ENCODE measurements at places on chromosomes 4 and X. TPM values are rescaled to one million over a fixed set of nuclear protein-coding genes. Genes with fewer than 3 reads are reported as not detected.
A peak's percentile ranks its signal among the peaks of the same experiment; 100 is the strongest.

DNA sequence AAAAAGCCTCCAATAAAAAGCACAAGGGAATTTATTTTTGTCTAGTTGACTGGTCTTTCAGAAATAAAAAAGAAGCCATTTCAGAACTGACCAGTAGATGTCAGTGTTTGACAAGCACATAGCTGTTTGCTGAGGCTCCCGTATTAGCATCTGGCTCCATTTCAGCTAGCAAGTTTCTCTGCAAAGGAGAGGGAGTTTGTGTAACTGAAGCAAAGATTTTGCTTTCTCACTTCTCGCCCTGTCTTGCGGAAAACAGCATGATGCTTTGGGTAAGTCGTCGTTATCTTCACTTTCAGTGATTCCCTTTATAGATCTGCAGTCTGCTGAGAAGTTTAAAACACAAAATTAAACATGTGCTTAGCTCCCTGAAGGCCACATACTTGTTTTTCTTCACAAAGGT is 85.5 kb downstream of the CT47B1 start:
- peak; percentile 81 for DNase-seq

The PCDH7 gene
- total RNA-seq, result 0.28 TPM

GRCh38 chr4:20256381-20256881 is 4.7 kb downstream of the SLIT2 start:
- DNase-seq, result no peak

The BRCC3 gene
- 28.9 TPM for total RNA-seq

- DNase-seq, result peak; percentile 47
These were observed 39.2 kb upstream of the ASMTL start for GRCh38 chrX:1491851-1492349.

DNA sequence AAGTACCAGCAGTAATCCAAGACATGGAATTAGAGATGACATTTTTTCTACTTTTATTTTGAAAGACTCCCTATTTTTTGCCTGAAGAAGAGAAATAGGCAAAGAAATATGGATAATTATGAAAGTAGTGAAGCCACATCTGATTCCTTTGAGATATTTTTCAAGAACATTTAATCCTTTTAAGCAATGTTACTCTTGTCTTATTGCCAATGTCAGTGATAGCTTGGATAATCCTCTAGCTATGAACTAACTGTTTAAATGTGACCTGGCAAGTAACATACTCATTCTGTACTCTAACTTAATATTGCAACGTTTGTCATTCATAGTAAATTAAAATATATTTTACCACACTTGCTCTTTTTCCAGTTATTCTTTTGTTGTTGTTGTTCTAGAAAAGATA is 181.3 kb downstream of the VEGFC start:
- no peak for DNase-seq

The EGF gene
- under 0.01 TPM for total RNA-seq

DNA sequence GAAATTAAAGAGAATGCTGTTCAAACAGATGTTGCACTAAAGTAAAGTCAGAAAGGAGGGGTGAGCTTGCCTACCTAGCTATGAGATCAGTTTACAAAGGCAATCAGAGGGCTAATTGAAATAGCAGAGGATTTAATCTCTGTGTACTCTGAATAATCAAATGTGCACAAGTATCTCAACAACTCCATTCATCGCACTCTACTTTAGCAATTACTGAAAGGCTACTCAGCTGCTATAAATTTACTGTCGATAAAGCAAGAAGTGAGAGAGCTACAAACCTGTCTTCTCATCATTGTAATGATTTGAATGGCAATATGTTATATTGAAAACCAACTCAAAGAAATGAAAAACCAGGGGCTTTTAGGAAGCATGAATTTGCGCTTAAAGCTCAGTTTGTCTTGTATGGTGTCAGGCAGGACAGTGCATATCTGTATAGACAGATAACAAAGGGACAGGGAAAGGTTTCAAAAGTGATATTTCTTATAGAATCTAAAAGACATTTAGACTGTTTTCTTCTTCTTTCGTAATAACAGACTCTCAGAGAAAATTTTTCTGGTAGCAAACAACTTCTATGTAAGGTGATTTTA is 34.8 kb downstream of the GC start:
- DNase-seq, result no peak

DNA sequence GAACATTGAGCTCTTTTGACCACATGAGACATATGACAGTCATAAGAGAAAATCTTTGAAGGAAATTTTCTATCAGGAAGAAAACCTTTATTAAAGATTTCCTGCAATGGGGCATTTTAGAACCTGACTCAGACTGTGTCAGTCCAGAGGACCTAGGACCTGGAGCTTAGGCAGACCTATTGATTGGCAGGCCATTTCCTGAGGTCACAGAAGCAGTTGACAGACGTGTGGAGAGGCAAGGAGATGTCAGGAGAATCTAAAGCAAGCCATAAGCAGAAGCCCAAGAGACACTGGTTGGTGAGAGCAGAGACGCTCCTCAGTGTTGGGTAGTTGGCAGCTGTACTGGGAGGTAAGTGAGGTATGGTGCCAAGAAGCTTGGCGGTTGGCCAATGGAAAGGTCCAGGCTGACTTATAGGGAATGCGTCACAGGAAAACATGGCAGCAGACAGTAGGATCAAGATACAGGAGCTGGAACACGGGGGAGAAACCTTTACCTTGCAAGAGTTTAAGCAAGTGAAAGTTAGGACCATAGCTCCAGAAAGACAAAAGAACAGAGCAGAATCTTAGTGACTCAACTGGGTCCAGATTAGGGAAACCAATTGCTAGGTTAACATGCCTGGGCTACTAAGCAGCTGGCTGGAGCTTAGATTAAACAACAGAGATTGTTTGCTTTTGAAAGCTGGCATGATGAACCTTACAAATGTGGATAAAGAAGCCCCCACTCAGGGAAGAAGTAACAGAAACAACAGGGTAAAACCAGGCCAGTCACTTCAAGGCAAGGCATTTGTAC is 18.6 kb downstream of the PALLD start:
- peak; percentile 50 for DNase-seq

- peak; percentile 77 for DNase-seq
These were observed 5.0 kb upstream of the SDAD1 start for GRCh38 chr4:75995727-75996126.

GRCh38 chr4:126458993-126459392 is 1144.2 kb downstream of the FAT4 start:
- DNase-seq, result no peak

The ZIC3 gene
- not detected for total RNA-seq

GRCh38 chrX:19907794-19908193 is 20.4 kb upstream of the SH3KBP1 start:
- DNase-seq, result no peak

The ADGRG2 gene
- total RNA-seq, result not detected

The SPANXN3 gene
- not detected for total RNA-seq

The CT45A5 gene
- total RNA-seq, result not detected

GRCh38 chr4:52840531-52841370 is 21.4 kb upstream of the RASL11B start:
- DNase-seq, result no peak

DNA sequence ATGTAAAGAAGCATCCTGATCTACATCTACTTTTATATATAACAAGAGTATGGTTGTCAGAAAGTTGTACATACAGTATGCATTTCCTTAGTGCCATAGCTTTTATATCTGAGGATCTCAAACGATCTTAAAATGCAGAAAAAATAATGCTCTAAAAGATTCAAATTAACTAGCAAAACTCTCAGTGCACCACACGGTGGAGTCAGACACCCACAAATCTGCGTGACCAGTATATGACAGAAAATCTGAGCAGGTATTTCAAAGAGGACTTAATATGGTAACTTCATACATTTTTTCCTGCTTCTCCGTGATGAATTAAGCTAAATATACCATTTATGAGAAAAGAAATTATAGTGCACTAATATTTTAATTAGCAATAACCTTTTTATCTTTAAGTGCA is 803.0 kb downstream of the DMD start:
- DNase-seq, result no peak

DNA sequence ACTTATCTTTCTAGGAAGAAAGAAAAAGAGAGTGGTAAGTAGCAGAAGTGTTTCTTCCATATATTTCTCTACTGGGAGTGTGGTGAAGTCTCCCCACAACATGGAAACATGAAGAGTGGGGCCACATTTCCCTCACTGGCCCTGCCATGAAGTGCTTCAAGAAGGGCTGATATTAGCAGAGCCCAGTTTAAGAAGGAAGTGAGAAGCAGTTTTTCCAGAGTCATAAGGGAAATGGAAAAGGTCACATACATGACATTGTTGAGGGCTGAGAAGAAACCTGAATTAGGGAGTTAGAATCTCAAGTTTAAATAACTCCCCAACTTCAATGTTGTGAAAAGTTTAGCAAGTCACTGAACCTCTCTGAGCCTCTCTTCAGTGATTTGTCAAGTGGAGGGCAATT is 171.9 kb upstream of the RBPJ start:
- no peak for DNase-seq

DNA sequence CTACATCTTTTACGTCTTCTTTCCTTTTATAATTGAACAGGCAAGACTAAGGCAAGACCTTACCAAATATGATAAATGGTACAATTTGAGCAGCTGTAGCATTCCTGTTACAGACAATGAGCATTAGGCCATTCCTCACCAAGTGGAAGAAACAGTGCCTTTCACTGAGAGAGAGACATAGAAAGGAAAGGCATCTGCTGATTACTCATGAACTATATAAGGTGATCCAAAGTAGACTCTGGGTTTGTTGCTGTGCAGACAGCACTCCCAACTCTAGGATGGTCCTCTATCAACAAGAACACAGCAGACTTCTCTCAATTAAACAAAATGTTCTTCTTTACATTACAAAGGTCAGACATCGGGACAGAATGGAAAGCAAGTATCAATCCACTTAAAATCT is 91.9 kb downstream of the FAM13A start:
- DNase-seq, result no peak

The PGM2 gene
- total RNA-seq, result 55.3 TPM

- DNase-seq, result no peak
These were observed 80.1 kb upstream of the UCP1 start for GRCh38 chr4:140648716-140649308.

DNA sequence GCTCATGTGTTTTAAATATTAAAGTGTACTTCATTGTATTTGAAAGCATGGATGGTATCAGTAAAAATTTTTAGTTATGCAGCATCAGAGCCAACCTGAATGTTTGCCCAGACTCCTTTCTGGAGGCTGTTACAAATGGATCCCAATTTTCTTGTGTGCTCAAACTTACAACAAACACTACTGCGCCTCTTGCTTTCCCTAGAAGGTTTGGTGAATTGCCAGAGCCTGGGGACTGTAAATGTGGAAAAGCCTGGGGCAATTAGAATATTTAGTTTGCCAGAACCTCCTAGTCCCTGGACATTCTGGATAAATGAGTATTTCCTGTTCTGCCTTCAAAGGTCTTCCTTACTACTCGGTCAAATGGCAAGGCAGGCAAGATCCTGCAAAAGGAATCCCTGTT is 4.8 kb downstream of the CAPN6 start:
- DNase-seq, result no peak

GRCh38 chrX:74540635-74541249 is 73.7 kb downstream of the RLIM start:
- DNase-seq, result no peak

GRCh38 chr4:92433272-92433758 is 129.5 kb downstream of the GRID2 start:
- no peak for DNase-seq

DNA sequence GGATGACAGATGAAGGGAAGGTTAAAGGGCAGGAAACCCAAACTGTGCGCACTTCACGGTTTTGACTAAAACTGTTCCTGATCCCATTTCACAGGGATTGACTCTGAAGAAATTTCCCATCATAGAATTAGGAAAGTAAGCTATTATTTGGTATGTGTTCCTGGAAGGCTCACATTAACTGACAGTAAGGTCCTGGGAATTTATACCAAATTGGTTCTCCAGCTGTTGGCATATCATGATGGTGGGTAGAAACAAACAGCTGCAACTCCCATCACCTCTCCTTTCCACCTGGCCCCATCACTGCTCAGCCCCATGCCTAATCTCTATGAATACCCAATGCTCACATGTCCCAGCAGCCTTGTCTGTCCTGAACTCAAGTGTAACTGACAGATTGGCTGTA is 121.2 kb downstream of the GPC3 start:
- no peak for DNase-seq

DNA sequence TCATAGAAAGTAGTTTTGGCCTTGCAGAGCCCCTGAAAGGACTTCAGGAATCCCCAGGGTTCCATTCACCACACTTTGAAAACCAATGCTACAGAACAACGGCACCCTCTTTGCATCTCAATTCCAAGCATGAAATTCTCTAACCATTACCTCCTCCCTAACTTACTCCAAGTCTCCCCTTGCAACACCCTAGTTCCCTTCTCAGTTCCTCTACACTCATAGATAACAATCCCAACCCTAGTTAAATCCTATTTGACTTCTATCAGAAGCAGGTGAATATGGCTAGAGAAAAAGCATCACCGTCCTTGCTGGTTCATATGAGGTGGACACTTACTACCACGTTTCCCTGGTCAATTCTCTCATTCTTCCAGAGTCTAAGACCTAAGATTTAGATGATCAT is 2.4 kb downstream of the RCHY1 start:
- no peak for DNase-seq

GRCh38 chr4:147481577-147482109 is 746 bp downstream of the EDNRA start:
- no peak for DNase-seq

The ATP2B3 gene
- total RNA-seq, result under 0.01 TPM

DNA sequence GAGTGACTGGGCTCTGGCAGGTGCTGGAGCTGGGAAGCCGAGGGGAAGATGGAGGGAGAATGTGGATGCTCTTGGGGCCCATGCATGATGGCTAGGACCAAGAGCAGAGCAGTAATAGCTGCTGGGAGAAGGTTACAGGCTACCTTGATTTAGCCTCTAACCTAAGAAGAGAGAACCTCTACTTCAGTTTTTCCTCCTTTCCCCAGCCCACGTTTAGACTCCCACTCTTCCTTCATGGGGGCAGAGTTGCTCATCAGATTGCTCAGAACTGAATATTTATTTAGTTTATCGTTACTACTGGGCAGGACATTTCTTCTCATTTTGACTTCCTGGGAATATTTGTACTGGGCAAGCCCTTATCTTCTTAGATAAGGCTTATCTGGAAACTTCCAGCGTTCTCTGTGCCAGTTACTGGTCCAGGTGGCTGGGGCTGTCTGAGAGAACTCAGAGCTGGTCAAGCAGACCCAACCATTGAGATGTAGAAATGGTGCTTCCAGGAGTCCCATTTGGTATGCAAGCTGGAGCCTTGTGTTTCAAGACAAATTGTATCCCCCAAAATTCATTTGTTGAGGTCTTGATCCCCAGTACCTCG is 442.9 kb upstream of the BOD1L1 start:
- DNase-seq, result no peak

DNA sequence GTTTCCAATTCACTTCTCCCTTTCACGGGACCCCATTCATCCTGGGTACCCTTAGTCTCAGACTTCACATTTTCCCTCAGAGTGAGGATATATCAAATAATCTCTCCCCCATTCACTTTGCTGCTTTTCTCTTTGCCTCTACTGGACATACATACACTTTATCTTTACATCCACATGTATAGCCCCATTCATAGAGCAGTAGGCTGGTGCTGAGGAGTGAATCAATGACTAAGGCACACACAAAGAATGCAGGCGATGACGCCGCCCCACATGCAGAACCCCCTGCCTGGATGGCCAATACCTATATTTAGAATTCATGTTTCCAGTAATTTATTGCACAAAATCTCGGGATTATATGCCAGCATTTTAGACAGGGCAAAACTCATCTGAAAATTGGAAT is 554.3 kb upstream of the TENM3 start:
- DNase-seq, result no peak

Measured in dermis blood vessel endothelial cell (primary cell).